ENCODE measurements at places on chromosomes 11 and 22.

GRCh38 chr22:33920197-33920540 lies at the start of gene LARGE1:
Gene LARGE1 (minus strand): TSS chr22:33920476.
- no peak for DNase-seq

- no peak for DNase-seq
Measured at GRCh38 chr11:14927146-14927545, 35.1 kb upstream of the CYP2R1 start.

- no peak for DNase-seq
Measured at GRCh38 chr11:44637487-44637886, 72.0 kb downstream of the CD82 start.

DNA sequence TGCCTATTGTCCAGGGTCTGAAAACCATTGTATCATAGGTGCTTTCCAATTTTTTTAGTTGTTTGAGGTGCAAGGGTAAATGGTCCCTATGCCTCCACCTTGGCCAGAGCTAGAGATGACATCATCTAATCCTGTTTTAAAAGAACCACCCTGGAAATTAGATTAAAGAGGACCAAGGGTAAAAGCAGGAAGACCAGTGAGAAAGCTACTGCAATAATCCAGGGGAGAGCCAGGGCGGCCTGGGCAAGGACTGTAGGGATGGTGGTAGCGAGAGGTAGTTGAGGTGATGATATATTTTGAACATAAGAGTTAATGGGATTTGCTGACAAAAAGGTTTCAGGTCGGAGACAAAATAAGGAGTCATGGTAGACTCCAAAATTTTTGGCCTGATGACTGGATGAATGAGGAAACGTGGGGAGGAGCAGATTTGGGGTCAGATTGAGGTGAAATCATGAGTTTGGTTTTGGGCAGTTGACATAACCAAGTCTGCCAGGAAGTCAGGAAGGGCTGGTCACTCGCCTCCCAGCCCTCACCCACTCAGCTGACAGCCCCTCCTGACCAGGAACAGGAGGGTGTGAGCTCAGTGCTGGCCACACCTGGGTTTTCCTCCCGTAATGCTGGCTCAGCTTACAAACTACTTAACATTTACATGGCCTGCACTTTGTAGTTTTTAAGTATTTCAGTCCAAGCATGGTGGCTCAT lies 23.0 kb downstream of the SCN4B start:
- DNase-seq: no peak

GRCh38 chr11:109785198-109785597 lies 308.0 kb upstream of the ZC3H12C start:
- no peak for DNase-seq

DNA sequence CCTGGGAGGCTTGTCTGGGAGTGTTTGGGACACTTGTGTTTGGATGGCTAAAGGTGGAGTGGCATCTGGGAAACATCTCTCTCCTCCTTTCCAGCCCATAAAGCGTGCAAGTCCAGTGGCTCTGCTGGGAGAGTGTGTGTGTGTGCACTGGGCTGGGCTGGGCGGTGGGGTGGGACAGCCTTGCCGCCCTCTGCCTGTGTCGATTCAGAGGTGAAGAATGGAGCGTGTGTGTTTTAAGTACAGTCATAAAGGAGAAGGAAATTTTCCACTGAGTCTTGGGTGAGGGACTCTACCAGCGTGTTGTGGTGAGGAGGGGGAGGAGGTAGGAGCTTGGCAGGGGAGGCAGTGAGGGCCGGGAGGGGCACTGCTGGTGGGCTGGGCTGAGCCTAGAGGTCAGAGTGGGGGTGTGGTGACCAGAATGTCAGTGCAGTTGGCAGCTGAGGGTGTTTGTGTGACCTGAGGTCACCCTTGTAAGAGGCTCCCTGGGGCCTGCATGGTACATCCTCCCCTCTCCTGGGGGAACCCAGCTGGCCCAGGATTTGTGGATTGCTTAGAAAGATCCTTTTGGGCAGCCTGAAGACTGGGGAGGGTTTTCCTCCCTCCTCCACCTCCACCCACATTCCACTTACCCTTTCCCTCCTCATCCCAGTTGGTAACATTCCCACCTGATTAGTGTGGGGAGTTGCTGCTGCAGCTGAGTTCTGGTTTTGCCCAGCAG lies 1.7 kb downstream of the TIMP3 start:
- no peak for DNase-seq

DNA sequence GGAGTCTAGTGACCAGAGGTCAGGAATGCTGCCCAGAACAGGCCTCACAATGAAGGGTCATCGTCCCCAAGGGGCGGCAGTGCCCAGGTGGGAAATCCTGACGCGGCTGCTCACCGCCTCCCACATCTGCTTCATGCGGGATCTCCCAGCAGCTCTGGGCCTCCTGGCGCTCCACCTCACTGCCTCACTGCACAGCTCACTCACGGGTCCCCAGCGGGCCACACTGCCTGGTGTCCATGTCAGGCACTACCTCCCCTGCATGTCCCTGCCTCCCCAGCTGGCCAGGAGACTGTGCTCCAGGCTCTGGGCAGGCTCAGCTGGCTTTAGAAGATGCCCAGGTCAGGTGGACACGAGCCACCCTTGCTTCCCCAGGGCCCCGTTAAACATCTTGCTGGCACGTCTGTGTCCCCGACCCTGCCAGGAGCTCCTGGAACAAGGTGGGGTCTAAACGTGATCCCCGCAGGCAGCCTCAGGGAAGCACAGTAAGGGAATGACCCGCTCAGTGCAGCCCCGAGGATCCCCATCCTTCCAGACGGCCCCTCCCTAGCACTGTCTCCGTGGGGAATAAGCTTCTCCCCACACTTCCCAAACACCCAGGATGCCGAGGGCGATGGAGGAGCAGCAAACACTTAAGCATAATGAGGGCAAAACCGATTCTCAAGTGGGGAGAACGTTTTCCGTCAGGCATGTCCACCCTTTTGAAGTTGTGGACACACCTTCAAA lies 93.2 kb downstream of the TRMU start:
- no peak for DNase-seq

Data from NCI-H2107 (cell line).